Activated gamma-delta T cell treated with Interleukin-2 at 50 U/mL for 16 hours (primary cell): ENCODE measurements at places on chromosomes 1 and 21.

GRCh38 chr1:117630423-117630998 is 24.7 kb downstream of the TENT5C start:
- no peak for DNase-seq

GRCh38 chr1:154418062-154418921 is 13.1 kb downstream of the IL6R start:
- DNase-seq: no peak

DNA sequence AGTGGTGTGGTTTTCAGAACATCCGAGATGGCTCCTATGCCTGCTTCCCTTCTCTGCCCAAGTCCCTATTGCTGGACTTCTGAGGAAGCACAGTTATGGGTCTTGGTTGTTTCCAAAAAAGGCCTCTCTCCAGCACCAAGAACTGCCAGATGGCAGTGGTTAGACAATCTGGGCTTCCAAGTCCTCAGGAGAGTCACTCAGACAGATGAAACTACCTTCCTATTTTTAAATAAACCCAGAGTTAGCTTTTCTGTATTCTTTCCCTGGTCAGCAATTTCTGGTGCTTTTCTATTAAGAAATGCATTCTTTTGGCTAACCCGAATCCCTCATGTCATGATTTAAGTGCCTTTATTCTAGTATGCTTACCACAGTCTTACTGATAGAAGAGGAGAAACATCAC is 245.9 kb downstream of the PRDM2 start:
- DNase-seq: no peak

- no peak for DNase-seq
These were observed 56.5 kb upstream of the C1orf53 start for GRCh38 chr1:197845886-197846285.

GRCh38 chr1:78045926-78046778 is at the start of gene GIPC2:
GIPC2 (plus strand) TSS chr1:78045966; CDS start chr1:78046095, 129 bp downstream.
- peak; percentile 4 for DNase-seq

GRCh38 chr1:154879038-154879421 is 8.9 kb upstream of the KCNN3 start:
- no peak for DNase-seq

GRCh38 chr21:25179116-25179515 is 428.2 kb downstream of the MRPL39 start:
- DNase-seq: no peak

DNA sequence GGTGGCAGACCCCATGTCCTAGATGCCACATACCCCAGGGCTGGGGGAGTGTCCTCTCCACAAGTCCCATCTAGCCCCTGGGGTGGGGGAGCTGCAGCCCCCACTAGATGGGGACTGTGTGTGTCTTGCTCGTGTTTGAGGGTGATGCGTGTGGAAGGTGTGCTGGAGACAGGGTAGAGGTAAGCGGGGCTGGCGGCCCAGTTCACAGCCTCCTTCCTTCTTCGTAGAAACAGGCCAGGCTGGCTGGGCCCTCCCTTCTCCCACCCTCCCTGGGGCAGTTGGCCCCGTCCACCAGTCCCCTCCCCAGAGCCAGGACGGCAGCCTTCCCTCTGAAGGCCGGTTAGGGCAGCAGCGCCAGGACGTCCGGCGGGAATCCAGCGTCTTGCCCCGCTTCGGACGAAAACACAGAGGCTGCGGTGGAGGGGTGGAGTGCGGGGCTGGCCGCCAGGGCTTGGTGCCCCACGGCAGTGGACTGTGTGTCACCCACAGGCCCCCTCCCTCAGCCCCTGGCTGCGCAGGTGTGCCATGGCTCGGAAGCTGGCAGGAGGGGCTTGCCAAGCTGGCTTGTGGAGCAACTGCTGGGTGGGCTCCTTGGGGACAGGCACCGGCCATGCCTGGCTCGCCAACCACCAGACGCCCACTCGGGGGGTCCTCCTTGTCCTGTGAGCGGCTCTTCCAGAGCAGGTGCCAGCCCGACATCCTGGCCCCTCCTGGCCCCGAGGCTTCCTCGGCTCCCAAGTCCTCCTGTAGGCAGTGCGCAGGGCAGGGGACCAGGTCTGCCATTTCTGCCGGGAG is 3.6 kb downstream of the PRDM16 start:
- DNase-seq: no peak

DNA sequence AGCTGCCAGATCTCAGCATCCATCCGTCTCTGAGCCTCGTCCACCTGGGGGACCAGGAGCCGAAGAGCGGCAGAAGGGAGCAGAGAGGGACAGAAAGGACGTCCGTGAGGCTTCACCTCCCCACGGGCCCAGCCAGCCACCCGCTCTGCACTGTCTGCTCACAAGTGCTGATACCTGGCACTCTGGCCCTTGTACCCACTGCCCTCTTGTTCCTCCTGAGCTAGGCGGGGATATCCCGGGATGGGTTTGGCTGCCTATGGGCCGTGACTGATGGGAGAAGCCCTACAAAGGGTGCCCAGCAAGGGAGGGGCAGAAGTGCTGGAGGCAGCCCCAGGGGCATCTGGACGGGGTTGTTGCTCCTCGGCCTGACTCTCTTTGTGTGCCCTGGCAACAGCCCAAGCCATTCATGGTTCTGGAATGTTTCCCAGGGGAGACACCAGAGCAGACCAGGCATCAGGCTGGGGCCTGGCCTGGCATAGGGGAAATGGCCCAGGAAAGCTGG is 57.6 kb downstream of the LDLRAD2 start:
- DNase-seq: no peak

GRCh38 chr1:216910081-216910840 is 187.0 kb upstream of the ESRRG start:
- no peak for DNase-seq

DNA sequence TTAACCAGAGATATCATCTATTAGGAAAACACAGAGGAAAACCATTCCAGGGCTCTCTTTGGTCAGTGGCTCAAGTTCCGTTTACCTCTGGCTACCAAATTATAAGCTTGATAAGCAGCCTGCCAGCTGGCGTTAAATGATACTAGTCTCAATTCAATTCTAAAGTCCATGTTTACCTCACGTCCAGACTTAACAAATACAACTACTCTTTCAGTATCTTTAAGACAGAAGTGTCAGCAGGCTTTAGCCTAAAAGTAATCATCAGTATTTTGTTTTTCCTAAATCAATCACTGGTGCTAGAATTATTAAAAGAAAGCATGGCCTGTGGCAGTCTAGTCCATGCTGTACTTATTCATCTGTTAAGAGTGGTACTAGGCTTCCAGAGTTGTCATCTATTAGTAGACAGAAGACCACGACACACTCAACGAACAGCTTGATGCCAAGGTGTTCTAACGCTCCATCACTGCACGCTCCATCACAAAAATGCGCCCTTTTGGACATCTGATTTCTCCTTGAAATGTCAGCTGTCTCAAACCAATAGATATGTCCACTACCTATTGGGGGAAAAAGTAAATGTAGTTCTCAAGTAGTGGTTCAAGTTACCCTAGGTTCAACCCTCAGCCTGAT is 1.5 kb downstream of the IVNS1ABP start:
- no peak for DNase-seq

DNA sequence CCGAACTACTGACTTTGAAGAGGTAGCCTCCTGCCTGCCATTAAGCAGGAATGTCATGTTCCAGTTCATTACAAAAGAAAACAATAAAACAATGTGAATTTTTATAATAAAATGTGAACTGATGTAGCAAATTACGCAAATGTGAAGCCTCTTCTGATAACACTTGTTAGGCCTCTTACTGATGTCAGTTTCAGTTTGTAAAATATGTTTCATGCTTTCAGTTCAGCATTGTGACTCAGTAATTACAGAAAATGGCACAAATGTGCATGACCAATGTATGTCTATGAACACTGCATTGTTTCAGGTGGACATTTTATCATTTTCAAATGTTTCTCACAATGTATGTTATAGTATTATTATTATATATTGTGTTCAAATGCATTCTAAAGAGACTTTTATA is 159.8 kb upstream of the SGIP1 start:
- no peak for DNase-seq

GRCh38 chr1:8390707-8391106 is 72.8 kb downstream of the SLC45A1 start:
- DNase-seq: no peak

DNA sequence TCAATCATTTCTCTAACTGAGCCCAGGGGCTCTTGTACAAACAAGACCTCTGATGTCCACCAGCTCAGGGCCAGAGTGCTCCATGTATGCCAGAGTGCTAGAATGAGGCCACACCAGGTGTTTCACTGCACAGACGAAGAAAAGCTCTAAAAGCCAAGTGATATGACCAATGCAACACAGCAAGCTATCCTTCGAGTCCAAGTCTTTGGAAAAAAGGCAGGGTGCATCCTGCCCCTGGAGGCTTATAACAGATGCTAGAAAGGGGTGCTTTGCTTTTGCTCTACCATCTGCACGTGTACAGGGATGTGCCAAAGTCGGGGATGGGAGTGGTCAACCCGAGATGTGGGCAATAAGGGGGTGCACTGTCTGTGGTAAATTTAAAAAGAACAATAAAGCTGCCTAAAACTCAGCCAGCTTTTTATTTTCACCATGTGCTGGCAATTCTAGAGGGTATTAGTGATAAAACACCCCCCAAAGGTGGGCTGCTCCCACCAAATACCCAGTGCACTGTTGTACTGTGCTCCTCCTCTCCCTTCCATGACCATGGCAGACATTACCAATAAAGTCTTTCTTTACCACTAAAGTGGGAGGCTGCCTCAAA is 32.1 kb downstream of the SMIM12 start:
- no peak for DNase-seq

DNA sequence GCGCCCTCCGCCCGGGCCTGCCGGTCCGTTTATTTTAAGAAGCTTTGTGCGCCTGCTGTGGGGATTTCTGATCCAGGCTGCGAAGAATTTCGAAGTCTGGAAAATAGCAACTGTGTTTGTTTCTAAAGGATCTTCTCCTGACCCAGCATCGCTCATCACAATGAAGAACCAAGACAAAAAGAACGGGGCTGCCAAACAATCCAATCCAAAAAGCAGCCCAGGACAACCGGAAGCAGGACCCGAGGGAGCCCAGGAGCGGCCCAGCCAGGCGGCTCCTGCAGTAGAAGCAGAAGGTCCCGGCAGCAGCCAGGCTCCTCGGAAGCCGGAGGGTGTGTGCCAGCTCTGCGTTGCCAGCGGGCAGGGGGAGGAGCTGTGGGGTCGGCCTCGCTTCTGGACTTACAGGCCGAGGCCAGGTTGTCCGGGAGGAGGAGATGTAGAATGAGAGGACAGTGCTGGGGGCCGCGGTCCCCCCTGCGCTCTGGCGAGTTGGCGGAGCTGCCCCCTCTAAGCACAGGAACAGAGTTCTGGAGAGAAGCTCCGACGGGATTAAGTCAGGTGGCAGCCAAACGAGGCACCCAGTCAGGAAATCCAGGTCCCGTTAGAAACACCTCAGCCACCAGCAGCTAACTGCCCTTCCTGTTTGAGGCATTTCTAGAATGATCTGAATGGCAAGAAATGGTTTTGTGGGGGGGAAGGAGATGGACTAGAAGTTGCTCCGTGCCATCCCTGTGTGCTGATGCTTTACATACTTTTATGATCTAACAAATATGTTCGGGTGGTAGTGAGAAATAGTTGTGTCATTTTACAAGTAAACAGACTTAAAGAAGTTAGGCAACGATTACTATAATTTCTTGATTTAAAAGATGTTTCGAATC is 948 bp downstream of the TXLNA start:
- DNase-seq: peak; percentile 19

DNA sequence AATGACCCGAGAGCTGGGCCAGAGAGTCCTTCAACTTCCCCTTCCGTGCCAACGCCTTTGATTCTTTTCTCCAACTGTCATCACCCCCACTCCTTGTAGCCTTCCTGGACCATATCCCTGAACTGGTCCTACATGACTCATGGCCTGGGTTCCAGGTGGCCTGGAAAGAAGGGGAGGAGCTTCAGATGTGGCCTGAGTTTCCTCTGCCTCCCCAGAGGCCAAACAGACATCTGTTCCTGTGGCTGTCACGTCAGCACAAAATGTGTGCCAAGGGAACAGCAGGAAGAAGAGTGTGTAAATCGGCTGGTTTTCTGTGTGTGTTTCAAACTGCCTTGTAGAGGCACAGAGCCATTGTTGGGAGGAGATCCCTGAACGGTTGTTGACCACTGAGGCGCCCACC is 24.9 kb upstream of the KIRREL1 start:
- DNase-seq: no peak

DNA sequence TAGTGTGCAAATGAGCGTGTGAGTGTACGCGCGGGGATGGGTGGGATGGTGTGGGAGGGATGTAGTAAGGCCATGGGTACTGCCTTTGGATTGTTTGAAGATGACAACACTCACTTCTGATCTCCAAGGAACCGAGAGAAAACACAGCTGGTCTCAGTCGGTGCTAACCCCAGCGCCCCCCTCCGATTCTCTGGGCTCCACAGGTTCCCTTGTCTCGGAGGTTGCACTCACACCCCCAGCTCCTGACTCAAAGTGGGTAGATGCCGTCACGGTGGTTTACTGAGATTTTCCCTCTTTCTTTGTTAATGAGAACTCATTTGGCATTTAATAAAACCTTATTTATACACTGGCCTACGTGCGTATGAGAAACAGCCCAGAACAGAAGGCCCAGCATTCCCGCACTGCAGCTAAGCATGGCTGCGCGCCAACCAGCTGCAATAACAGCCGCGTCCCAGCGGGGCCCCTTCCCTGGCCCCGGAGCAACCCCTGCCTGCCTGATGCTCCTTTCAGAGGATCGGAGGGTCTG is 25.8 kb downstream of the ABCA4 start:
- DNase-seq: no peak

- no peak for DNase-seq
These were observed 170.4 kb upstream of the NR5A2 start for GRCh38 chr1:199857108-199857507.

DNA sequence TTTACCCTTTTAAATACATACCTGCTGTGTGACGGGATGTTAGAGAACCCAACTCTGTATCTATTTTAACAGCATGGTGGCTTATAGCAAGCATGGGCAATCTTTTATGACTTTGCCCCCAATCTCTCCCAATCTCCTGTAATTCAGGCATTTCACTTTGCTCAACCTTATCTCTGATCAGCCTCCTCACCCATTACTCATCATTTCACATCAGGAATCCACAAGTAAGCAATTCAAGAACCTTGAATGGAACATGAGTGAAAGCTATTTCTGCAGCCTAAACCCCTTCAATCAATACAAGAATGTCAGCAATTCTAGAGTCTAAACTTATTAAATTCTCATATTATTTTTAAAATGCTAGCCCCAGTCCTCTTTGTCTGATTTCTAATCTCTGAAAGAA is 199.8 kb downstream of the ST6GALNAC3 start:
- no peak for DNase-seq

GRCh38 chr1:70907563-70908310 is 139.9 kb downstream of the PTGER3 start:
- no peak for DNase-seq

DNA sequence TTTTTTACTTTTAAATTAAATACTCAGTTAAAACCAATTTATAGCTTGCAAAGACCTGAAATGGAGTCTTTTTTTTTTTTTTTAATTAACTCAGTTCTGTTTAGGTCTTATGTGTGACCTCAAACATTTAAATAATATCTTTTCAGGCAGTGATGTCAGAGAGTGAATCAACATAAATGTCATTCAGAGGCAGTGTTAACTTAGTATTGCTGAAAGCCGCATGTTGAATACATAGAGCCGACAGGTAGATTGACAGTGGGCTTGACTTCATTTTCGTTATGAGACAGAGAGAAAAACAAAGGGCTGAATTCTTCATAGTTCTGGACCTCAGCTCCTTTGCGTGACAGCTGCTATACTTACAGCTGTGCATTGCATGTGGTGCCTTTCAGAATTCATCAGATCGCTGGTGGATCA is 51.5 kb downstream of the PRDM2 start:
- DNase-seq: no peak

GRCh38 chr1:78560811-78561210 is 59.4 kb upstream of the IFI44L start:
- no peak for DNase-seq

GRCh38 chr1:236502972-236503639 is 20.7 kb upstream of the LGALS8 start:
- DNase-seq: no peak

GRCh38 chr1:33468967-33469366 is 3.5 kb upstream of the ZSCAN20 start:
- no peak for DNase-seq
